ENCODE measurements at places on chromosomes 5 and 9. TPM values are rescaled to one million over a fixed set of nuclear protein-coding genes. Genes with fewer than 3 reads are reported as not detected.

TMEM252 gene
- total RNA-seq = not detected

ERGIC1 gene
- 66.3 TPM for total RNA-seq

DNA sequence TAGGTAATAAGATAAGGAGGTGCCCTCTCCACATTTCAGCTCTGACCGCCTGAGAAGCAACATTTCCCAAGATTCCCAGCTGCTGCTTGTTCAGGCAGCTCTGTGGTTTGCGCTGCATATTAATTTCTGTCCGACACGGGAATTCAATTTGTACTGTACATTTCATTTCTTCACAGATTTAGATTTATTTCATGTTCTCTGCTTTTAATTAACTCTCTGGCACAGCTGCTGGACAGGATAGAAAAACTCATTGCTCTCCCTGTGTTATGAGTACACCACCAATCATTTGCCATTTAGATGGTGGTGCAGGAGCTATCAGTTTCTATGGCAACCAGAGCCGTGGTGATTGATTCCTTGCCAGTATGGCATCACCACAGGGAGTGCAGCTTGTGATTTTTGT is 558.5 kb downstream of the DMRTA1 start:
- H3K27me3 ChIP-seq = no peaks in the 10 kb centered on the region
- no peak overlapping the region for H3K4me3 ChIP-seq
- no peak for DNase-seq
- no peaks in the 10 kb centered on the region for H3K4me1 ChIP-seq
- H3K36me3 ChIP-seq = no peaks in the 10 kb centered on the region
- no peak overlapping the region for H3K27ac ChIP-seq

- no peaks in the 10 kb centered on the region for H3K36me3 ChIP-seq
- no peak overlapping the region for H3K4me3 ChIP-seq
- H3K4me1 ChIP-seq = no peaks in the 10 kb centered on the region
- no peak overlapping the region for H3K27ac ChIP-seq
- DNase-seq = peak; percentile 2
Observed at GRCh38 chr5:30040488-30041118, 1152.9 kb upstream of the CDH6 start.

GRCh38 chr5:15255576-15255975 is 244.4 kb upstream of the FBXL7 start:
- H3K4me3 ChIP-seq = no peak overlapping the region
- no peak for DNase-seq
- H3K36me3 ChIP-seq = no peaks in the 10 kb centered on the region
- H3K27me3 ChIP-seq = no peaks in the 10 kb centered on the region
- no peak overlapping the region for H3K27ac ChIP-seq

DNA sequence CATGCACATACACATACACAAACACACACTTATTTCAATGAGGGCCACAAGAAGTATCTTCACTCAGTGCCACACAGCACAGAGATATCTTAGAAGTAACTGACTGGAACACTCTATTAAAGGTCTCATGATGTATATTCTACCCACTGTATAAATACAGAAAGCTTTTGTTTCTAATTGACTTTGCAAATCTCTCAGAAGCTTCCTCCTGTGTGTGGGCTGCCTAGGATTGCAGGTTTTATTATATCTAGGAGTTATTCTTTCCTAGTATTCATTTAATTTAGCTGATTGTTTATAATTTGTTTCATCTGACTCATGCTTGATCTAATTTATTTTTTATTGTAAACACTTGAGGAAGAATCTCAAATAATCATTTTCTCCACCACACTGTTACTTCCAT is 262.4 kb upstream of the ACTBL2 start:
- H3K4me1 ChIP-seq = peaks cover 9% of the 10 kb centered on the region
- peaks cover 11% of the 10 kb centered on the region for H3K27me3 ChIP-seq
- no peaks in the 10 kb centered on the region for H3K36me3 ChIP-seq
- no peak overlapping the region for H3K27ac ChIP-seq

GRCh38 chr5:154801083-154801482 is 45.9 kb downstream of the LARP1 start:
- no peak overlapping the region for H3K4me3 ChIP-seq
- peaks cover 13% of the 10 kb centered on the region for H3K4me1 ChIP-seq
- DNase-seq = no peak
- H3K36me3 ChIP-seq = peaks cover 18% of the 10 kb centered on the region
- no peaks in the 10 kb centered on the region for H3K27me3 ChIP-seq

GRCh38 chr5:152349683-152350526 is 55.2 kb downstream of the NMUR2 start:
- H3K27ac ChIP-seq = no peak overlapping the region
- no peak overlapping the region for H3K4me3 ChIP-seq
- no peaks in the 10 kb centered on the region for H3K36me3 ChIP-seq
- no peaks in the 10 kb centered on the region for H3K4me1 ChIP-seq
- DNase-seq = peak; percentile 16

- peak overlapping the region; percentile 5 for H3K27ac ChIP-seq
- H3K36me3 ChIP-seq = peaks cover 4% of the 10 kb centered on the region
- no peak for DNase-seq
- no peaks in the 10 kb centered on the region for H3K27me3 ChIP-seq
Observed at GRCh38 chr5:76475936-76476335, 72.9 kb downstream of the IQGAP2 start.

DNA sequence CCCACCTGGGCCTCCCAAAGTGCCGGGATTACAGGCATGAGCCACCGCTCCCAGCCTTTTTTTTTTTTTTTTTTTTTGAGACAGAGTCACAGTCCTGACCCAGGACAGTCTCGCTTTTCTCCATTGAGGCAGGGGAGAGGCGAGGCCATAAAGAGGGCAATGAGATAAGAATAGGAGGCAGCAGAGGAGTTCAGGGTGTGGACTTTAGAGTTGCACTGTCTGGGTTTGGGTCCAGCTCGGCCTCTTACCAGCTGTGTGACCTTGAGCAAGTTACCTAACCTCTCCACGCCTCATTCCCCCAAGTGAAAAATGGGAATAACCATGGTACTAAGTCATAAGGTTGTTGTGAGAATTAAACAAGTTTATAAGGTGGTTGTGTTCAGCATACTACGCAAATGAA is 24.6 kb upstream of the ANKH start:
- no peak overlapping the region for H3K4me3 ChIP-seq
- H3K27me3 ChIP-seq = no peaks in the 10 kb centered on the region
- H3K36me3 ChIP-seq = no peaks in the 10 kb centered on the region
- no peak overlapping the region for H3K27ac ChIP-seq
- no peaks in the 10 kb centered on the region for H3K4me1 ChIP-seq

DNA sequence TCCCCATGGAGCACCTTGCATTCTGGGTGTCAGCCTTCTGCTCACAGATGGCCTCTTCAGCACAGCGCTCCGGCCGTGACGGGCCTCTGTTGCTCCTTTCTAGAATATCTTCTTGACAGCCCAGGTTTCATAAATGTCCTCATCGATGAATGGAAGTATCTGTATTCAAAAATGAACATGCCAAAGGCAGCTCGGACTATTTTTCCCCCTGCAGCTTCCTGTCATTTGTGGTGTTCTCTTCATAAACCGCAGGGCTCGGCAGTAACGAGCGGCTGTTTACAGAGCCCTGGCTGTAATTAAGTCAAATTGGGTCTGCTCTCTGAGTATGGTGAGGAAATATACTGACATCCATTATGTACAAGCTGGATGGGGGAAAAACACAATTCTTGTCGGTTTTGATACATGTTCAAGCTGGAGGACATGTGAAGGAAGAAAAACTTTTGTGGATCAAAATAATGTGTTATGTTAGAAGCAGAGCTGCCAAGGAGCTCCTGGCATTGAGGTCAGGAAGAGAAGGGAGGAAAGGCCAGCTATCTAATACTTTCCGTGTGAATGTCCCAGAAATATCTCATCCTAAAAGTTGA is 154.1 kb upstream of the CD180 start:
- no peaks in the 10 kb centered on the region for H3K36me3 ChIP-seq
- H3K4me1 ChIP-seq = peaks cover 8% of the 10 kb centered on the region
- no peaks in the 10 kb centered on the region for H3K27me3 ChIP-seq
- no peak overlapping the region for H3K27ac ChIP-seq

Measured in activated T-cell treated with anti-CD3 and anti-CD28 coated beads, Interleukin-2, amount 50 U/mL, for 72 hours (primary cell).